Stimulated activated CD8-positive, alpha-beta memory T cell treated with anti-CD3 and anti-CD28 coated beads, Interleukin-15, amount 100 ng/mL, for 4 hours (primary cell): ENCODE measurements at places on chromosomes 13 and 19.
A peak's percentile ranks its signal among the peaks of the same experiment; 100 is the strongest.

DNA sequence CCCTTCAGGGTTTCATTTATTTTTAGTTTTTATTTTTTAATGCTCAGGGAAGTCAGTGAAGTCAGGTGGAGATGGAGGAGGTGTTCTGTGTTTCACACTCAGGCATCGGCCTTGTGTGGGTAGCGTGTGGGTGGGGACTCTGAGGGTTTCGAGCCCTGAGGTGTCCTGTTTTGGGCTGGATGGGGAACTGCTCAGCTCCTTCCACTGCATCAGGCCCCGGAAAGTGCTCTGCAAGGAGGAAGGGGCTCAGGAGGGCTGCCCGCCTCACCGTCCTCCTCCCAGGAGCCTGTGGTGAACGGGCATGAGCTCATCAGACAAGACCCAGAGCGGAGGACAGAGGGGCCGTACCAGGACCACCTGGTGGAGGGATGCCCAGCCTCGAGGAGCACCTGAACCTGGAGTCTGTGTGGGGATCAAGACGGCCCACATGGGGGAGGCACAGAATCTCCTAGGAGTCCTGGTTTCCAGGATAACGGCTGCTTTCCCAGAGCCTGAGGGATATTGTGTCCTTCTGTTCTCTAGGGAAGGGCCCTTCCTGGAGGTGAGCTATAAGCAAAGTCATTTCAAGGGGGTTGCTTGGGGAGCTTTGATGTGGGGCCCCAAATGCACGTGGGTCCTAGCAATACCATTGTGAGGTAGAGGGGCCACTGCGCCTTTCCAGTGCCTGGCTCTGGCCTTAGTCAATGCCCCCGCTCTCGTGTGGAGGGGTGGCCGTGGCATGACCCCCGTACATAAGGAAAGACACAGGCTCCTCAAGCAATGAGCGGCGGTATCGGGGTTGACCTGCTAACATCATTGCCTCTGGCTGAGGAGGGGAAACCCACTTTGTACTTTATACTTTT is 13.5 kb upstream of the GAS6 start:
- DNase-seq: no peak

DNA sequence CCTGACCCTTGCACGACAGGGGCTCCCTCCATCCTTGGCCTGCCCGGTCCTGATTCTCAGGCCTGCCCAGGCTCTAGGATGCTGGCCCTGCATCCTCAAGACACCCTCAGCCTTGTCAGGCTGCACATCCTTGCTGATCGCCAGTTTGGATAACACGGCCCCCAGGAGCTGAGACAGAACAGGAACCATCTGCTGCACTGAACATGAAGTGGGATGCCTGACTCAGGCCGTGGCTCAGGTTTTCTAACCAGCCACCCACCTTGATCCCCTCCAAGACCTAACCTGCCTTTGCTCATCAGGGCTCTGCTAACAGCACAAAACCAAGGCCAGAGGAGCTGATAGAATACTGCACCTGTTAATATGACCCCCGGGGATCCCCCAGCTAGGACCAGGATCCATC is 56.0 kb downstream of the EPS15L1 start:
- DNase-seq: no peak

GRCh38 chr13:110010404-110011138 is 224.2 kb upstream of the IRS2 start:
- no peak for DNase-seq

DNA sequence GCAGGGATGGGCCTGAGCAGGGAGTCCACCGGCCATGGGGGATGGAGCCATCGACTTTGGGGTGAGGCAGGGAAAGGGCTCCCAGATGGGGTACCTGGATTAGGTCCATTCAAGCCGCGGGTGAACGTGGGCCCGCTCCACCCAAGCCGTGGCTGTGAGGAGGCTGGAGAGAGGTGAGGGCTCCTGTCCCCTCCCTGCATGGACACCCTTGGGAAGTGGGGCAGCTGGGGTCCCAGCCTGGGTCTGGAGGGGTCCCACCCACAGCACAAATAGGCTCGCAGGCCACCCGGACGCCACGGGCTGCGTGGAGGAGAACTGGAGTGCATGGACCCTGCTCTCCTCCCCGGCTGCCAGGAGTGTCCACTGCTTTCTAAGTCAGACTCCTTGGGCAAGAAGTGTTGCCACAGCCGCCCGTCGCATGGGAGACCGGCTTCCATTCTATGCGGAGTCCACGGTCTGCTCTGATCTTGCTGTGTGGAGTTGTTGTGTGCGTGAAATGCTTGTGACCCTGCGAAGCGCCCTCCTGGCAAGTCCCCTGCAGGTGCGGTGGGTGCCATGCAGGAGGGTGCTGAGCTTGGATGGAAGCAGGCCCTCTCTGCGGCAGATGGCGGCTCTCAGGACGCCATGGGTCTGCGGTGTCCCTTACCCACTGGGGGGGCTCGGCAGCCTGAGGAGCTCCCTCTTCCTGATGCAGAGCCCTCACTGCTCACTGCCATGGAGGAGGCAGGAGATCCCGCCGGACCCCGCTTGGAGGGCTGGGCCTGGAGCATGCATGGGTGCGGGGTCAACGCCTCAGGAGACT is 2.0 kb downstream of the DAZAP1 start:
- no peak for DNase-seq

- no peak for DNase-seq
These were observed 49.6 kb downstream of the MYO9B start for GRCh38 chr19:17125062-17125727.

DNA sequence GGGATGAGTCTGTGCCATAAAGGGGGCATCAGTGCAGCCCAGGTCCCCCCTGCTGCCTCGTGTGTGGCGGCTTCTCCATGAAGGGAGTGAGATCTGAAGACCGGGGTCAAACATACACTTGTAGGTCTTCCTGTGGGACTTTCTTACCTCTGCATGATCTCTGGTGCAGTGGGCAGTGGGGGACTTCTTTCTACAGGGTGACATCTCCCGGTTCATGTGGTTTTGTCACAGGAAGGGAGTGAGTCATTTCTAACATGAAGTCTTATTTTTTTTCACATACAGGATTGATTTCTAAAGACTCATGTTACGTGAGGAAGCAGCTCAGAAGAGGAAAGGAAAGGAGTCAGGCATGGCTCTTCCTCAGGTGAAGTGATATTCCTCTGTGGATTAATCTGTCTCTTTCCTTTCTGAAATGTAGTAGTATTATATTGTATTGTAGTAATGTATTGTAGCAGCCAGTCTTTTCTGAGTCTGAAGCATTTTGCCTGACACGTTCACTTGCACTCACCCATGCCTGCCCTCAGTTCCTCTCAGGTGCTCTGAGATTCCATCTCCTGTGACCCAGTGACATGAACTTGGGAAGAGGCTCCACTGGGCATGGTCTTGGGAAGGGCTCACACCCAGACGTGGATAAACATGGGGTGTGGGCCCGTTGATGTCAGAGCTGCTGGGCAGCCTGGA is 15.7 kb downstream of the ZNF808 start:
- DNase-seq: peak; percentile 11

- DNase-seq: peak; percentile 74
These were observed 5.5 kb downstream of the EPS8L1 start for GRCh38 chr19:55080968-55081769.

DNA sequence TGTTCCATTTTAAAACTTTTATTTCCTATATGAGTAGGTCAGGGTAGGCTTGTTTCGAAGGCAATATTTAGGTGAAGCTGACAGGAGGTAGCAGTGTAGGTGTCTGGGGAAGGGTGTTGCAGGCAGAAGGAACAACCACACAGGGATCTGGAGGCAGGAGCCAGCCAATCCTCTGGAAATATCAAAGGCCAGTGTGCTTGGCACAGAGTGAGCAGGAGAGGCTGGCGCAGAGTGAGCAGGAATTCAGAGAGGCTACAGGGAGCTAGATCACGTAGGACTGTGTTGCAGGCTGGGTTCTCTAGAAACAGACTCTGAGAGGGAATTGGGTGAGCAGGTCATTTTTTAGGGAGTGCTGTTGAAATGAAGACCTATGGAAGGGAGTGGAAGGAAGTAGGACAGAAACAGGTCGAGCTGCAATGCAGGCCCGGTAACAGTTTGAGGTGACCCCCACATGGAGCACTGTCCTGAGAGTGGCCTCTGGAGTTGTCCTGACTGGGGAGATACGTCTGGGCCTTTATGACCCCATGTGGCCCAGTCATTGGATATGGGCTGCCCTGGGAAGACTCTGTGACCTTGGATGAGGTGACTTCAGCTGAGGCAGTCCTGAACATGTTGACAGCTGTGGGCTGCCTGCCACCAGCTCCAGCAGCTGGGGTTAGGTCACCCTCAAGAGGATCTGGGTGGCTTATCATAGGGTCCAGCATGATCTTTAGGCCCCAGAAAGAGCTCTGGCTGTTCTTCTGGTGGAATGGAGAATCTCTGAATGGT is 51.7 kb downstream of the ERCC5 start:
- DNase-seq: no peak

DNA sequence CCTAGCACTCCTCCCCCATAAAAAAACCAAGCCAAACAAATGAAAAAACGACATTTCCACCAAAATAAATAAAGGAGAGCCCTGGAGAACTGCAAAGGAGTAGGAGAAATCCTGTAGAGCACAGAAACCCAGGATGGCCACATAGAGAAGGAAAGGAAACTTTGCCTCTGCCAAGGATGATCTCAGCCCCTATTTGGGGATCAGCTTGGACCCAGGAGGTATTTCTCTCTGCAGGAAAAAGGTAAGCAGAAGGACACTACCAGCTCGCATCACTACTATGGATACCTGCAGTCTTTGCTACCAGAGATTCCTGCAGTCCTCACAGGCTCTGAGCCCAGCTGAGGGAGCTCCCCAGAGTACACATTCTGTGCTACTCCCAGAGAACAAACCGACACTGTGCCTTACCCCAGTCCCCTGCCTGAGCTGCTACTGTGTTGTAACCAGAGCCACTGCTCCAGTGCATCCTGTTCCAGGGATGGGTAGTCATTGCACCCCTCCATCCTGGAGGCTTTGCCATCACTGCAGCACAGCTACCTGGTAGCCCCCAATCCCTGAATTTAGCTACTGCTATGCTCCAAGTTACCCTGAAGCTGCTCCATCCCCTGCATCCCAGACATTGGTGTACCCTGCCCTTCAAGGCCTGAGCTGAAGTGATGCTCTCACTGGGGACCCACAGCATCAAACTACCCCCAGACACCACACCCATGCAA is 41.7 kb downstream of the VWA8 start:
- DNase-seq: no peak

DNA sequence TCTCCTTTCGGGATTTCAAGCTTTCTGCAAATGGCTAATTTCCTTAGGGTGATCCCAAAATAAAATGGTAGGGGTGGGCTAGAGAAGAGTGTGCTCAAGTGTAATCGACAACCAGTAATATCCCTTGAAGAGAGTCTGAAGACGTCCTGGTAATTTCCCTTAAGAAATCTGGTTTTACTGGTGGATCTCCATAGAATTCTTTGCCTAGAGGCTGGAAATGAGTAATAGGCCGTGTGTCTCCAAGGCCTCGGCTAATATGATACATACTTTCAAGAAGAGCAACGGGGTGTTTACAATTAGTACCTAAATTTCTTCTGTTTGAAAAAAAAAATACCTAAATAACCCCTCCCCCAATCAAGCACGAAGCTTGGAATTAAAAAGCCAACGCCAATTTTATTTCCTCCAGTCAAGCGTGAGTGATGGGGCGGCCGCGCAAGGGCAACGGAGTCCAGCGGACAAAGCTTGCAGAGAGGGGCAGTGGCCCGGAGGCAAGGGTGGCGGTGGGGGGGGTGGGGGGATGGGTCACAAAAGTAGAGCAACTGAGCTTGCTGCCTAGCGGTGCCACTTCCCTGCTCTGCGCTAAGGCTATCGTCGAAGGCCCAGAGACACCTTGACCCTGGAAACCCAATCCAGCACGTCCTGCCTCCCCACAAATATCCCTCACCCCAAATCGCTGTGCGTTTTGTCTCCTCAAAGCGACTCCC is 7.8 kb downstream of the SOX21 start:
- no peak for DNase-seq
